Occipital lobe (tissue), 3 donors: ENCODE measurements at places on chromosomes 6 and 20. TPM values are rescaled to one million over a fixed set of nuclear protein-coding genes. Genes with fewer than 3 reads are reported as not detected.

DNA sequence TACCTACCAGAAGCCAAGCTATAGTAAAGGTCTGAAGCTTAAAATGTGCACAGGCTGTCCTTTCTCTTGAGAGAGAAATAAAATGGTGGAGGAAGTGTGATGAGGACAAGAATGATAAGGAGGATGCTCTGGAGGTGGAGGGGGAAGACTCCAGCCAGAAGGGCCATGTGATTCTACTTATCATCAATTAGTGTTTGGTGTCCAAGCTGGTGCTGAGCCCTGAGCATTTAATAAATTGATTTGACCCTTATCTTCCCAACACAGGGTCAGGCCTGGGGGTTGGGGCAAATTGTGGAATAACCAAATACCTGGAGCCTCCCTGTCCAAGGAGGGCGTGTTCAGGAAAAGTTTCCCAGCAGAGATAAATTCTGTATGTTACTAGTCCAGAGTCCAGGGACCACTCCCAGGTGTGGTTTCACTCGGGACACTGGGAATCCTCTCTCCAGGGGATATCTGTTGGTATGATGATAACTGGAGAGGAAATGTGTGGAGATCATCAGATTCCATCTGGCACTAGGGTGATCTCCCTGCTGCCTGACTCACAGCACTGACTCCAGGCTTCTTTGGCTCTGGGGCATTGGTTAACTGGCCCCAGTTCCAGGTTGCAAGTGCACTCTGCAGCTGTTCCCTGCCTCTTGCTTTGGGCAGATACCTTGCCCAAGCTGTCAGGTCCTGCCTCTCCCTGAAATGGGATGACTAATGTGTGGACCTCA lies 3.8 kb upstream of the MYBL2 start:
- no peak for DNase-seq

The BPIFB4 gene
- not detected for total RNA-seq

- no peak for DNase-seq
Observed at GRCh38 chr20:53070706-53071392, 98.7 kb downstream of the TSHZ2 start.

DNA sequence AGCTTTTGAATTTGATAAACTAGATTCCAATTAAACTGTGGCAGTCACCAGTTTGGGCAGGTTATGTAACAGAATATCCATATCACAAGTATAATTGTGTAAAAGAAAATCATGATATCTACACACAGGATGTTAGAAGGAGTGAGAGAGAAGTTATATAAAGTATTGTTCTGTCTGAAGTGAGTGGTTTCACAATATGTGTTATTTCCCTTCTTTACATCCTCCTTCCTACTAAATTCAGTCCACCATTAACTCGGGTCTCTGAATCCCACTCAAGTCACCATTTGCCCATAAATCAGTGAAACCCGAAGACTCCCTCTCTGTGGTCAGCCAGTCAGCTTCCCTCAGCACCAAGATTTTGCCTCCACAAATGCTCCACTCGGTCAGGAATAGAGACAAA lies 796 bp downstream of the HLA-DQB1 start:
- DNase-seq: no peak

The ZNF391 gene
- 3.7 TPM for total RNA-seq

The ADGRF1 gene
- total RNA-seq: not detected

The FLOT1 gene
- 43.4 TPM for total RNA-seq

GRCh38 chr6:3506200-3506599 lies 49.4 kb upstream of the SLC22A23 start:
- DNase-seq: no peak
